ENCODE measurements at places on chromosomes 3 and 15. TPM values are rescaled to one million over a fixed set of nuclear protein-coding genes. Genes with fewer than 3 reads are reported as not detected.

DNA sequence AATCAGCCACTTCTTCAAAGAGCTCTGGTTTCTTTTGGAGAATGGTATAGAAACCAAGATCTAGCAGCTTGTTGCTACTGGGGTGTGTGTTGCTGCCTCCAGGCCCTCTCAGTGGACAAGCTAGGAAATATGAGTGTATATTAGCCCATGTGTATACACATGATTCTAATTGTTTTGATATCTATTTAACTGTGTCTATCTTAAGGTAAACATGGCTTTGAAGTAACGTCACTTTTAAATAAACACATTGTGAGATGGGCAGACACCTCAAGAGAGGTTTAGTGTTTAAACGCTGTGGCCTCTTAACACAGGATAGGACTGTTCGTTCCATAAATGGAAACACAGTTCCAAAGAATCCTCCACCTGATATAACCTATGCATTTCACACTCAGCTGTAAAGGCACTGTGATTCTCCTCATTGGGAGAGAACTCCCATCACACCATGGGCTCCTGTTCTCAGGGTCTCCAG lies 87.0 kb downstream of the GMPS start:
- DNase-seq, result no peak

- DNase-seq, result no peak
Observed at GRCh38 chr3:95265129-95265528, 1202.3 kb downstream of the NSUN3 start.

- DNase-seq, result no peak
Observed at GRCh38 chr3:170634663-170635384, 48.9 kb upstream of the SLC7A14 start.

DNA sequence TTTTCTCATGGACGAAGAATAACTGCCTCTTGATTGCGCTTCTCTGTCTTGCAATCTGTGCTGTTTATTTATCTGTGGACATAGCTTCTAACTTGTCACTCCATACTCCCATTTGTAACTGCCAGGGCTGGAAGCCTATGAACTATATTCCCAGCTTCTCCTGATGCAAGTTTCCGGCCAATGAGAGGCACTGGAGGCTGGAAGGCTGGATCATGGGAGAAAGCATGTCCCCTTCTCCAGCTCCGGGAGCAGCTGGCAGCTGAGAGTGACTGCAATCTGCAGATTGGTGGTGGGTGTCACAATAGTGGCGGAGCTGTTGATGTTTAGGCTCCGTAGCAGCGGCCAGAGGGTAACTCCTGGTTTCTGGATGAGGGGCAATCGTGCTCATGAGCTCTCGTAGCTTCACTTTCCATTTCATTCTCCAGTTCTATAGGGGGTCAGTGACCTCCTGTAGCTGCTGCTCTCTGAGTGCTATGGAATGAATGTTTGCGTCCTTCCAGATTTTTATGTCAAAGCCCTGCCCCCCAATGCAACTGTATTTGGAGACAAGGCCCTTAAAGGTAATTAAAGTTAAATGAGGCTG lies 35.7 kb upstream of the PCSK6 start:
- no peak for DNase-seq

DNA sequence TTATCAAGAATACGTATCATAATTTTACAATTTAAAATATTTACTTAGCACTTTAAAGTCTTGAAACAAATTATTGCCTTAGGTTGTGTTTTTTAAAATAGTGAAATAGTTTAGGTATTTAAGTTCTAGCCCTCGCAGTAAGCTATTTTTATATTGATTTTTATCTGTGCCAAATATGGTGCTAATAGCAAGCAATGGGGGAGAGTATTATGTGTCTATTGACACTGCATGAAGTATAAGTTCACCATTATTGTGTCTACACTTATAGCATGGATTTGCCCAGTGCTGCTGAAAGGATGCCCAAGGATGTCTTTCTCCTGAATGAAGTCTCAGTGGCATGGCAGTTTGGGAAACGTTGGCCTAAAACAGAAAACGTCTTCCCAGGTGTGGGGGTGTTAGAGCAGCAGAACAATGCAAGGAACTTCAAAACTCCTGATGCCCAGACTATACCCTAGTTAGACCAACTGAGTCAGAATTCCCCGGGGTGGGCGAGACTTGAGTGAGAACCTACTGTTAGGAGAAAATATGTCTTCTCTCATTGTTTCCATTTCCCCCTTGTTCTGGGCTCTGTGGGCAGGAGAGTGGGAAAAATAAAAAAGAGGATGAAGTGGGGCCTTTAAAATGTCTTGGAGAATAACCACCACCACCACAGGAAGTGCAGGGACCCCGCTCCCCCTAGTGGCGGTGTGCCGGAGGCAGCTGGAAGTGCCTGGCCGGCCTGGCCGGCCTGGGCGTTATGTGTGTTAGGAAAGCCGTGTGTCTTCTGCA lies 104.2 kb upstream of the SLC7A14 start:
- DNase-seq, result peak; percentile 72

DNA sequence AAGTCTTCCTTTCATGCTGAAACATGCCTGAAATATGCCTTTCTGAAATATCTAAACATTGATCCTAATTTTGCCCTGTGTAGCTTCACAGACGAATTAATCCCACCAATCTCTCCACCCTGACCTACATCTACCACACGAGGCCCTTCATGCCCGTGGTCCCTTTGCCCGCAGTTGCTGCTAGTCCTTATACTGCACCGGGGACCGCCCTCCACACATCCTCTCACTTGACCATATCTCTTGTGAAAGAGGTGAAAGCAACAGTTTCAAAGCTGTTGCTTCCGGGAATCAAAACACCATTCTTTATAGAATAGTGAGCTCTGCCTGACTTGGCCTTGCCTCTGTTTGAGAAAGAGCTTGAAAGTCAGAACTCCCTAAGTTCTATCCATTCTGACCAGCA lies 499.5 kb downstream of the NTRK3 start:
- no peak for DNase-seq

The TLR9 gene
- polyA plus RNA-seq, result 0.06 TPM
